ENCODE measurements at places on chromosomes 2 and 18.

DNA sequence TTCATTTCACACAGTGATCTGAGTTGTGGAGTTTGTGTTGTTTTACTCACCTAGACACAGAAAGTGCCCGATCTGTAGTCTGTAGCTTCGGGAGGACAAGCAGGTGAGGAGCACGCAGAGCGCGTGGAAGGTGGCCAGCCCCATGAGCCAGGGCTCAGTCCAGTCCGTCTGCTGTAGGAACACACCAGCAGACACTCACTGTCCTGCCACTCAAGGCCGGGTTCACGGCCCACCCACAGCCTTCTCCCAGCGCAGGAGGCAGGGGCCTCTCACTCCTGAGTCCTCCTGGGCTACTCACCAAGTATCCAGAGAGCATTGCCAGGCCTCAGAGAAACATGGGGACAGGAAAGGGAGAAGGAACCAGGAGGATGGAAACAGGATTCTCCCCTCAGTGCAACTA lies 1.7 kb downstream of the TMEM18 start:
- DNase-seq, result no peak

GRCh38 chr2:219287580-219288265 lies 8.6 kb downstream of the DNAJB2 start:
- no peak for DNase-seq

- no peak for DNase-seq
Measured at GRCh38 chr2:101362316-101362715, 25.0 kb downstream of the CREG2 start.

DNA sequence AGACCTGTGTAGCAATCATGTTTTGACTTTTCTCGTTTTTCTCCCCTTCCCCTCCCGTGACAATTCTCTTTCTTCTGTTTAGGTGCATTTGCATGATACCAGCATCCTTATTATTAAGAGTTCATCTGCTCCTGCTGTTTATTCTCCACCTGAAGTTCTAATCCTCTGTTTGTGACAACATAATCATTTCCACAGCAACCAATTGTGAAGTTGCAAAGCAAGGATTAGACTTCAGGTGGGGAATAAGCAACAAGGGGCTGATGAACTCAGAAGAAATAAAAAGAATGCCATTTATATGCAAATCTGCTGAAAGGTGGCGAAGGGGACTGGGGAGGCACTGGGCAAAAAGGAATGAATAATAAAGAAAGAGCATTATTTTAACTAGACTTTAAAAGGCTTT lies 124.8 kb upstream of the LINC00305 start:
- DNase-seq, result no peak

DNA sequence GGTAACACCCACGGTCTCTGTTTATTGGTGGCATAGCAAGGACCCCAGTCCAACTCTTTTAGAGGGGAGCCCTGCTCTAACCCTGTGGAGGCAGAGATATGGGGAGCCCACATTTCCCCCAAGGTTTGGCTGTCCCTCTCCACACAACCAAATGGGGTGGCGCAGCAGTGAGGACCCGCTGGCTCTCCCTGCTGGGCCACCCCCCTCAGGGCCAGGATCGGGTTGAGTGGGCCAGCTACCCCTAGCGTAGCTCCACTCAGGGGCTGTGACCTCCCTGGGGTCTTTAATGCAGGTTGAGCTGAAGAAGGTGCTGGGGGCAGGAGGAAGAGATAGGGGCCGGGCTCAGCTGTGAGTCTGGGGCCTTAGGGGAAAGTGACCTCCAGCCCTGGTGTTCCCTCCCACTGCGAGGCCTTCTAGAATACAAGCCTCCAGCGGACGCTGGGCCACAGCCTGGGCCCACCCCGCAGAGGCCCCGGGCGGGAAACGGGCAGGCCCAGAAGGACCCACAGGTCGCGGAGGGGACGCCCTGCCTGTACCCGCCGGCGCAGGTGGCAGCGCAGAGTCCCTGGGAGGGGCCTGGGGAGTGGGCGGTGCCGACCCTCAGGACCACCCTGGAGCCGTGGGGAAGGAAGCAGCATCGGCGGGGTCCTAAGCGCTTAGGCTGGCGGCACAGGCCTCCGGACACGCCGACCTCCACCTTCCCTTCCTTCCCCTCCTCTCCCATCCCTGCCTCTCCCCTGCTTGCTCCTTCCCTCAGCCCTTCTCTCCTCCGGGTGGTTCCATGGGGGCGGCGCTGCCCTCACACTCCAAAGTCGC lies 9.6 kb downstream of the CROCC2 start:
- no peak for DNase-seq

GRCh38 chr2:47005687-47006086 lies 90.1 kb upstream of the MCFD2 start:
- no peak for DNase-seq

DNA sequence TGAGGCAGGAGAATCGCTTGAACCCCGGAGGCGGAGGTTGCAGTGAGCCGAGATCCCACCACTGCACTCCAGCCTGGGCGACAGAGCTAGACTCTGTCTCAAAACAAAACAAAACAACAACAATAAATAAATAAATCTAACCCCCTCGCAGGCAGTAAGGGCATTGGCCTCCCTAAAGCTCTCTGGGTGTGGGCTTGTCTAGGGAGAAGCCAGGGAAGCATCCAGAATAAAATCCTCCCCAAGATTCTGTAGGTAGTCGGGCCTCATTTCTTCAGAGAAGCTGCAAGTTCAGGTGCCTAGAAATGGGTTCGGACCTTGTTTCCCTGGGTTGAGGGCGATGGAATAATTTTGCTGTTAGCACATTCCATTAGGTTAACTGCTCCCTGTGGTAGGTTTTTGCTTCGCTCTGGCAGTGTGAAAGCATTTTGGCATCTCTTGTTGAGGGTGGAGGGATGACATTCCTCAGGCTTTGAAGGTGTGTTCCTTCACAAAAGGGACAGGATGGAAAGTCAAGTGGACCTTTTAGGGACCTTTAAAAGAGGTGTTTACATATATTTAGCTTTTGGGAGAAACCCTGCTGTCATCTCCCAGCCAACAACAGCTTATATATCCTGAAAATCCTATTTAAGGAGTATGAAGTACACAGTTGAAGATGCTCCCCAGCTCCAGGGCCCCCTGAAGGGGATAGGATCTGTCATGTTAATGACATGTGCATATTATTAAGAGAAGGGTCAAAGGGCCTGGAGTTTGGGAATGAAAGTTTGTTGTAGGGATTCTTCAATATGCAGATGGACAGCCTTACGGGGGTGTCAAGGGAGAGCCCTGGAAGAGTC lies 17.7 kb downstream of the MYCN start:
- no peak for DNase-seq

GRCh38 chr18:59143441-59143840 lies 3.8 kb downstream of the SEC11C start:
- no peak for DNase-seq

DNA sequence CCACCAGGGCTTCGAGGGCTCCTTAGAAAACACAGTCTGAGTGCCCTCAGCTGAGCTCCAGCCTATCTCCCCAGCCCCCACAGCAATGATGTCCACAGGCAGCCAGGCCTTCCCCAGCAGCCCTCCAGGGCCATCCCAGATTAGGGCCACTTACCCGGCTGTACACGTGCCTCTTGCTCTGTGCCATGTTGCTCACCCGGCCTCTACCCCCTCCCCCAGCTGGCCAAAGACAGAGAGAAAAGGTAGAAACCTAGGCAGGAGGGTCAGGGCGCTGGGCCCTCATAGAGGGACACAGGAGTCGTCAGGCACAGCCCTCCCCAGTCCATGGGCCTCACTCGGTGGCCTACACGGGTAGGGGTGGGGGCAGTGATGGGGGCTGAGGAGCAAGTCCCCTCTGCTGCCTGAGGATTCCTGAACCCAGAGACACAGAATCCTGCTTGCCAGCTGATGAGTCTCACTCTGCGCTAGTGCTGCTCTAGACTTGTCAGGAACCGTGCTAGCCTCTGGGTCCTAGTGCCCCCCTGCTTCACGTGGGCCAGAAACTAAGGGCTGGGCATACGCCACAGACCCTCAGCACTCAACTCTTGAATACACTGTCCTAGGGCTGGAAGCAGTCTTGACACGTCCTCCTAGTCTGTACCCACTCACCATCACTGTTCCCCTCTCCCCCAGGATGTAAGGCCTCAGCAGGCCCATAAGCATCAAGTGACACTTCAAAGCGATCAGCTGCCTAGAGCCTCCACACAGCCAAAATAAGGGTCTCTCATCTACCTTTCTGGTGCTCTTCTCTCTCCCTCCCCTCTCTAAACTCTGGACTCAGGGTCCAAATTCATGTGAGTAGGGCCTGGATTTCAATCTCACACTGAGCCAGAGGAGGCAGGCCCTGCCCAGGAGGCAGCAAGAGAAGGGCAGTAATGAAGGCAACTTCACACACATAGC lies at the start of gene DCTN1:
Gene DCTN1 (minus strand): TSS at position 461 of the 939 bp plus-strand sequence. CDS start 274 bp downstream, at position 187.
- DNase-seq, result no peak

DNA sequence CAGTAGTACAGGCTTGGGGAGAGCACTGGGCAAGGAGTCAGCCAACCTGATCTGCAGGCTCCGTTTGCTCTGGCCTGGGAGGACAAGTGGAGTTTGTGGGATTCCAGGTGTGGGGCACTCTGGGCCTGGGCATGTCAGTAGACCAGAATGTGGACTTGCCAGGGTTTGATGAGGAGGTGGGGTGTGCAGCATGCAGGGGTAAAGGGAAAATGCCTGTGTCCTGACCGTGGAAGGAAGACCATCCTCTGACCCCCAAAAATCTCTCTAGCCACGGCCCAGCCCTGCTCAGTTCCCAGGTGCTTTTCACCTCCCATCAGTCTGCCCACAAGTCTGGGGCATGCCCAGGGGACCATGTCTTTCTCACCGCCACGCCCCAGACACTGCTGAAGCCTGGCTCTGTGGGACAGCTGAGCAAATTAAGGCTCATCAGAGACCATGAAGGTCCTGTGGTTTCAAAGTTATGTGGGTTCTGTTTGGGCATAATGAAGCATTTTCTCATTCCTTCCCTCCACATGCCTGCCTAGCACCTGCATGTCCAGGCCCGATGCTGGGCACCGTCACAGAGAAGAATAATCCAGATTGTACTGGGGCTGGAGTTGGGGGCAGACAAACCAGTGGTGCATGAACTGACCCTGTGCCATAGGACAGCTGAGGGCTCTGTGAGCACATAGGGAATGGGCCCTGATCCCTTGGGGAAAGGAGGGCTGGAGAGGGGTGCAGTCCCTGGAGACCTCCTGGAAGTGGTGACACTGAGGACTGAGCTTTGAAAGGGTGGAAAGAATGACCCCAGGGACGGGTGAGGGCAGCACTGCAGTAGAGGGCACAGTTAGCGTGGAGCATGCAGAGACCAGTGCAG lies 6.5 kb upstream of the KCNF1 start:
- no peak for DNase-seq

DNA sequence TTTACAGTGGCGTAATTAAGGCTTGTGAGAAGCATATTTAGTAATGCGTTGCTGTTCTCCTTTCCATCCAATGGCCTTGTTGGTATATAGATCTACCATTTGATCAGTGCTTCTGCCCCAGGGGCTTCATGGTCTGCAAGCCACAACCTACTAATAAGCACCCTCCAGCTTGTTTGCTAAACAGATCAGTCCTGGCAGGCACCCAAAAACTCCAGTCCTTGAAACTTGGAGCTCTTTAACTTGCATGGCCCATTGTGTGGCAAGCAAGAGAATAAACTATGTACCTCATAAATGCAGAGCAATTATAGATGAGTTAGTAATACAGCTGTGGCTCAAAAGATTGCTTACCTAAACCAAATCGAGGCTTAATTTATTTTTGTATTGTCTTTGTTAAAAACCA lies 158.5 kb downstream of the FTCDNL1 start:
- DNase-seq, result no peak

DNA sequence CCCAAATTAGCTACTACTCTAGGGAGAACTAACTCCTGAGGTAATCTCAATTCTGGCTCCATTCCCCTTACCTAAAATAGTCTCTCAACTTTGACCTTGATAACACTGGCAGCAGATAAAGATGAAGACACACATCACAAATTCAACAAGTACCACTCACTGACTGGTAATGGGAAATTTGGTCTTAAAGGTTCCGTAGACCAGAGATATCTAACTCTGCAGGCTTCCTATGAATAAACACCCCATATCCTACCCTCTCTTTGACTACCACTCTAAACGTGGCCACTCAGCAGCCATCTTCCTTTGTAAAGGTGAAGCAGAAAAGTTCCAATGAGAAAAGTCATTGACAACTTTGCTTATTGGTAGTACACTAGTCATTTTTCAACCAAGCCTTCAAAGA lies 38.6 kb upstream of the GALNT5 start:
- no peak for DNase-seq

GRCh38 chr18:3593381-3593903 lies 143.5 kb downstream of the TGIF1 start:
- DNase-seq, result peak; percentile 86

GRCh38 chr2:238022594-238023157 lies 38.1 kb upstream of the SCLY start:
- DNase-seq, result no peak

DNA sequence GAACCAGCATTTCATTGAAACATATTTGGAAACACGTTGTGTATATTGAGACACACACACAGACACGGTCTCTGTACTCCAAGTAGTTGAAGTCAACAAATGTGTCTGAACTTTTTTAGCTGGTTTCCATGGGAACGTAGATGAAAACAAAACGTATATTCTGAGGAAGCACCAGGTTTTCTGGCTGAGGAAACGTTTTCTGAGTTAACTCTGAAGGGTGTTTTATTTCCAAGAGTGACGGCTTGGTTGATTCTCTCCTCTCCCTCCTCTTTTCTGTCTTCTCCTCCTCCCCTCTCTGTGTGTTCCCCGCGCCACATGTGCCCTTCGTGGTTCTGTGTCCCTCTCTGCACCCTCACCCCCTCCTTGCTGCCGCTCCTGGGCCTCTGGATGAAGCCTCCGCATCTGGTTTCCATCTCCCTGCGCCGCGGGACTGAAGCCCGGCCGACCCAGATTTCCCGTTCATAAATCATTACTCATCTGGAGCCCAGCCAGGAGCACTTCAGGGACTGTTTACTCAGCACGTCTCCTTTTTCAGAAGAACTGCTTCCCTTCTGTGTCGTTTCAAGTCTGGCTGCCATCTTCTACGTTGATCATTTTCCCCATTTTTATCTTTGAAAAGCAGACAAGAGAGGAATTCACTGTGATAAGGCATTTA lies 122.7 kb downstream of the COL6A3 start:
- DNase-seq, result peak; percentile 83

- no peak for DNase-seq
Measured at GRCh38 chr2:47818777-47819176, 35.8 kb downstream of the MSH6 start.

GRCh38 chr2:46967990-46968647 lies 52.5 kb upstream of the MCFD2 start:
- peak; percentile 22 for DNase-seq

- no peak for DNase-seq
Measured at GRCh38 chr2:218028189-218028495, 25.3 kb upstream of the TNS1 start.

GRCh38 chr2:9472511-9472910 lies 1.8 kb upstream of the IAH1 start:
- no peak for DNase-seq

Data from SW480 (cell line).